Fibroblast of skin of right biceps (primary cell): ENCODE measurements at places on chromosomes 11 and 22.
A peak's percentile ranks its signal among the peaks of the same experiment; 100 is the strongest.

GRCh38 chr22:49302530-49302929 is 525.1 kb downstream of the BRD1 start:
- no peak for DNase-seq

- no peak for DNase-seq
Measured at GRCh38 chr22:27912101-27912500, 7.0 kb downstream of the PITPNB start.

DNA sequence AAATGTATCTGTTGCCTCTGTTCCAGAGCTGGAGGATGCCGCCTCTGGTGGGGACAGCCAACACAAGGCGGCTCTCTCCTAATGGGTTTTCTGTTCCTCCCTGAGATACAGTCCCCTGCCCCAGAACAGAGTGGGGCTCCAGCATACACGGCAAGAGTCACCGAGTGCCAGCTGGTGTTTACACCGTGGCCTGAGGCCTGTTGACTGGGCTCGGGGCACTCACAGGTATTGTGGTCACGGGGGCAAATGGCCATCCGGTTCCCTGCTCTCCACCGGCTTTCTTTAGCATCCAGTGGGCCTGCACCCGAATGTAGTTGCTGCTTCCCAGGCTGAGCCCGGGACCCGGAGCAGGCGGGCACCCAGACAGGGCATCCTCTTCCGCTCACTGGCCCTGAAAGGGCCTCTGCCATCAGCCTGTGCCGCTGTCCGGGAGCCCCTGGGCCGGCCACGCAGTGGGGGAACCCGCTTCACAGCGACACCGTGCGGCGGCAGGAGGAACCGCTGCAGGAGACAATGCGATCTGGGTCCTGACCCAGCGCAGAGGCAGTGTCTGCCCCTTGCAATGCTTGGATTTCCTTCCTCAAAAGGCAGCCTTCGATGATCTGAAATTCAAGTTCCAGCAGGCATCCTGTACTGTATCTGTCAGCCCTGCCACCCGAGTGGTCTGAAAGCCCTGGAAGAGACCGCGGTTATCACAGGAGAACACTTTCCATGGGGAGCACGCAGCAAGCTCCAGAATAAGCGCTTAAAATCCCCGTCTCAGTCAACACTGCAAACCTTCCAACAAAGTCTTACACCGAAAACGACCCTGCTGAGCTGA is 859 bp upstream of the KRTAP5-5 start:
- peak; percentile 14 for DNase-seq

GRCh38 chr22:44915441-44915840 is 94.4 kb downstream of the PHF21B start:
- no peak for DNase-seq

- DNase-seq: peak; percentile 75
Measured at GRCh38 chr11:44244639-44245310, 65.2 kb downstream of the ALX4 start.

DNA sequence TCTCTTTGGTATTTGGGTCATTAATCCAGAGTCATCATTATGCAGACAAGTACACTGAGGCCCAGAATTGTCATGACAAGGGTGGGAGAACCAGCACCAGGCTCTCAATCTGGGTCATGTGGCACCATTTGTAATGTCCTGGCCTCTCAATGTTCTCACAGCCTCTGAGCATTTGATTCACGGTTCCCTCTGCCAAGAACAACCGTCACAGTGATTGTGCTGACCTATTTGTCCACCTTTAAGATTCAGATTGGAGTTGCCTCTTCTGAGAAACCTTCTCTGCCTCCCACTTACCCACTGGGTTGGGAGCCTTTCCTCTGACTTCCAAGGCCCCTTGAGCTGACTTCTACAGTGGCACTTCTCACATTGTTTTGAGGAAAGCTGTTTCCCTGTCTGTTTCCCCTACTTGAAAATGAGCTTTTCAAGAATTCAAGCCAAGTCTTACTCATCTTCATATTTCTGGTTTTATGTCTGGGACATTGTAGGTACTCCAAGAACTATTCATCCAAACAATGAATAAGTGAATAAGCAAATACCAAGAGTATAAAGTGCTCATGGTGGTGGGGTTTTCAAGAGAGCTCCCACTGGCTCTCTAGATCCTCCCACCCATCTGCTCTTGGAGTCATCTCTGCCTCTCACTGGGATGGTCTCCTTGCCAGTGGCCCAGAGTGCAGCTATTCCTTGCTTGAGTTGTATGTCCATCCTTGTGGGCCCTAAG is 126.4 kb upstream of the E2F8 start:
- DNase-seq: peak; percentile 92

DNA sequence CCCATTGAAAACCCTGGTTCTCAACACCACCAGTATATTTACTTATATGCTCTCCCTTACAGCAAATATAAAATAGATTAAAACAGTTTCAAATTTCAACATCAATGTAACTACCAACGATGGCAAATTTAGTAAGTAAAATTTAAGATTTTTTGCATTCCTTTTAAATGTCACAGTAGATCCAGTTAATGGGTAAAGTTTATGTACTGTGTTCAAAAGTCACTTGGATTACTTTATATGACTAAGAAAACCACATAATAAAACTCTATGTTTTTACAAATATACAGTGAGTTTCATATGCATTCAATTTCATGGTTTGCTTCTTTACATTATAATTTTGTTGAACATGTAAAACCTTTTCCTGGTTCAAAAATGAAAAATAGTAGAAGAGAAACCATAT is 364.6 kb downstream of the AASDHPPT start:
- DNase-seq: no peak

DNA sequence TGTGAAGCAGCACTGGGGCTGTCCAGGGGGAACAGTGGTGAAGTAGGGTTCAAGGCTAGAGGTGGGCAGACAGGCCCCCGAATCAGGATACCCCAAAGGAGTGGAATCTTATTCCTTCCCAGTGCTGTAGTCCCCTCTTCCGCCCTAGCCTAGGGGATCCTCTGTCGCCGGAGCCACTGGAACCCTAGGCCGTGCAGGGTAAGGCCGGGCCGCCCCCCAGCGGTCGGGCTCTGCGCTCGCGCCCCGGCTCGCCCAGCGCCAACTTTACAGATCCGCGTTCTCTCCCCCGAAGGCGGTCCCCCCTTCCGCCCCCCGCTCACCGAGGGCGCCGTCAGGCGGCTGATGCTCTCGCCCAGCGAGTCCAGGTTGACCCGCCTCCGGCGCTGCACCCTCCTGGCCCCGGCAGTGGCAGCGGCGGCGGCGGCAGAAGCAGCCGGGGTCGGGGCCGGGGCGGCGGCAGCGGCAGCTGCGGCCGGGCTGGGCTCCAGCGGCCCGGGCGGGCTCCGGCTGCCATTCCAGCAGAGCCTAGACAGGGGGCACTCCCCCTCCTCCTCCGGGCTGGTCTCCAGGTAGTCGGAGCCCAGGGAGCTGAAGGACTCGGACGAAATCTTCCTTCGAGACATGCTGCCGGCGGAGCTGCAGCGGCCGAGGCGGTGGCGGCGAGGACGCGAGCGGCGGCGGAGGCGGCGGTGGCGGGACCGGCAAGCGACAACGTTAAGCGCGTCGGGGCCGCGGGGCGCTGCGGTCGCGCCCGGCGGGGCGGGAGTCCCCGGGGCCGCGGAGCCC is 650 bp downstream of the GUCY1A2 start:
- peak; percentile 74 for DNase-seq

GRCh38 chr11:15278128-15278527 is 163.4 kb downstream of the INSC start:
- DNase-seq: peak; percentile 0

DNA sequence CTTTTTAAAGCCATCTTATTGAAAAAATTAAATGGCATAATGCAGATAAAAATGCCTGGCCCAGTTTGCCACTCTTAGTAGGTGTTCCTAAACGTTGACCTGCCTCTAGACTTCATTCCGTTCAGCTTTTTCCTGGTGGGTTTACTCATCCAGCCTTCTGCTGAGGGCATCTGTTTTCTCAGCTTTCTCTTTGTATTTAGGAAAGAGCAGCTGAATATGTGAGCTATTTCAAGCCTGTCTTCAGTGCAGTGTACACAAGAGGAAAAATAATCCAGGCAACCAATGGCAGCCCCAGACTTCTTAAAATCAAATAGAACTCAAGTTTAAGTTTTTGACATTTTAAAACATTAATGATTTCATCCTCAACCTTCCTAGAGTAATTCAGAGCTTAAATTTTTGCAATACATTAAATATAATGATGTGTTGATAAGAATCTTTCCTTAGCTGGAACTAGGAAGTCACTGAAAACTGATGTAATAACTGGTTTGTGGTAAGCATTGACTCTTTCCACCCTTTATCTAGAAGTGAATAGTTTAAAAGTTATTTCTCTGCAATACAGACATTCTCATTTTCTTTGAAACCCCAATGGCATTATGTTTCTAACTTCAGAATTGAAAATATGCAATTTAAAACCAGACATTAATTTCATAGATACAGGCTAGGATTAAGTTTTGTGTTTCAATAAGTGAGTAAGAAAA is 165.4 kb downstream of the AASDHPPT start:
- peak; percentile 54 for DNase-seq

DNA sequence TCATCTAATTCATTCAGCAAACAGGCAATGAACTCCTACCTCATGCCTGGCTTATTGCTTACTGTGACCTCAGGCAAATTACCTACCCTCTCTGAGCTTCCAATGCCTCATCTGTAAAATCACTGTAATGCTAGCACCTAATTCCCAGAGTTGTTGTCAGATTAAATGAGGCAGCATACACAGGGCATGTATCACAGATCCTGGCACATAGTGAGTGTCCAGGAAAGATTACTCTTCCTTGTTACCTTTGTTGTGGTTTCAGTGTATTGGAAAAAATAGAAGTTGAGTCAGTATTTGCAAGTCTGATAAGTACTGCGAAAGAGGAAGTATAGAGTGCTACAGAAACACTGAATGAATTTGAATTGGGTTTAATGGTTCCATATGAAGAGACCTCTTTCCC is 26.4 kb upstream of the LRRC55 start:
- no peak for DNase-seq

GRCh38 chr11:76798202-76798581 is 15.0 kb downstream of the TSKU start:
- no peak for DNase-seq

GRCh38 chr11:129291546-129291945 is 84.1 kb upstream of the BARX2 start:
- DNase-seq: no peak

GRCh38 chr11:99260696-99261095 is 239.9 kb downstream of the CNTN5 start:
- no peak for DNase-seq

DNA sequence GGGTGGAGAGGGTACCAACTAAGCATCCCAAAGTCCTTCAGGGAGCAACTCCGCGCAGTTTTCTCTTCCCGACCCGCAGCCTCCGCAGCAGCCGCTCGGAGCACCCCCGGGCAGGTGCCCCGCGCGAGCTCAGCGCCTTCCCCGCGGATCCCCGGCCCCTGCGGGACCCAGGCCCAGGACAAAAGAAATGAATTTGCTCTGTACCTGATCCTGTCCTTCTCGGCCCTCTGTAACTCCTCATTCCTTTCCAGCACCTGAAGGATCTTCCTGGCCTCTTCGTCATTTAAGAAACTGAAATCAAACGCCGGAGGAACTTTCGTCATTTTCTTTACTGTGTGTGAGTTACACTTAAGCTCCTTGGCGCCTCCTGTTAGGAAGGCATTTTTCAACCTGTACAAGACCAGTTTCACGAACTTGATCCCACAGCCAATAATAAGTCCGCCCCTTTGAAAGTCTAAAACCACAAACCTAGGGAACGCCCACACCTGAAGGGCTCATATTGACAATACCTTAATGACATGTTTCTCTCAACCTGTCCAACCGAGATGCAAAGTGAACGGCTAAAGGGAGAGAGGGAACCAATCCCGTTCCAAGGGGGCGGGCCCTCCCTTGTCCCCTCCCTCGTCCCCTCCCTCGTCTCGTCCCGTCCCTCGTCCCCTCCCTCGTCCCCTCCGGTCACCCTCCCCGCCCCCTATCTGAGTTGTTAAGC is at the start of gene EXPH5:
Gene EXPH5 (minus strand): TSS at position 555 of the 709 bp plus-strand sequence. CDS start 232 bp downstream, at position 323.
- DNase-seq: peak; percentile 52

DNA sequence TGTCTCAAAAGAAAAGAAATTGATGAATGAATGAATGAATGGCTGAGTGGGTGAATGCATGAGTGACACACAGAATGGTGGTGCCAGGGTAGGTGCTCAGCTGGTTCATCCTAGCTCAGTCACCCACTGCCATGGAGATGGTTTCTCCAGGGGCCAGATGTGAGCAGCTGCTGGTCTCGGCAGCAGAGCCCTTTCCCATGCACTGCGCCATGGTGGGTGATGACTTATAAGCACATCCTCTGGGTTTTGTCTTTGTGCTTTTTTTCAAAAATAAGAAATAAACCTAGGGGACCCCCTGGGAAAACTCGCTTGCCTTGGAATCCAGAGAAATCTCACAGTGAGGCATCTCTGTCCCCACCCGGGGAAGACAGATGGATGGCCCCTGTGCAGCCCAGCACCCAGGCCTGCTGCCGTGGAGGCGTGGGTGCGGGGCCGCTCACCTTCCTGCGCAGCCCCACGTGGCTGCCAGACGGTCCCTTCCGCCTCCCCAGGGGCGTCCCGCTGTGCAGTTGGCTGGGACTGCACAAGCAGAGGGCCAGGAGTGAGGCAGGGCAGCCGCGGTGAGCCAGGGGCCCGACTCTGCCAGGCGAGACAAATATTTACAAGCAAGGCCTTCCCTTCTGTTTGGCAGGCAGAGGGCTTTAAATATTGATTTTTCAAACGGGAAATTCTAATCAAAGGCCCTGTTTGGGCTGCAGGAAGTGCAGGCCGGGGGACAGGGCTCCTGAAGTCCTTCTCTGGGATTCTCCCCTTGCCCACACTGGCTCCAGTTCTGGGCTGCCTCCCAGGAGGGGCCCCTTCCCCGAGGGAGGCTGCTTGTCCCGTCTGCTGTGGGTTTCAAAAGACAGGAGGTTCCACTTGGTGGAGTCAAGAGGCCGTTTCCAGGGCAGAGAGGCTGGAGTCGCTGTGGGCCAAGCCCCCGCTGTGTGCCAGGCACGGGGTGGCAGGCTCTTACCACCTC is 24.3 kb downstream of the MPPED1 start:
- DNase-seq: no peak

DNA sequence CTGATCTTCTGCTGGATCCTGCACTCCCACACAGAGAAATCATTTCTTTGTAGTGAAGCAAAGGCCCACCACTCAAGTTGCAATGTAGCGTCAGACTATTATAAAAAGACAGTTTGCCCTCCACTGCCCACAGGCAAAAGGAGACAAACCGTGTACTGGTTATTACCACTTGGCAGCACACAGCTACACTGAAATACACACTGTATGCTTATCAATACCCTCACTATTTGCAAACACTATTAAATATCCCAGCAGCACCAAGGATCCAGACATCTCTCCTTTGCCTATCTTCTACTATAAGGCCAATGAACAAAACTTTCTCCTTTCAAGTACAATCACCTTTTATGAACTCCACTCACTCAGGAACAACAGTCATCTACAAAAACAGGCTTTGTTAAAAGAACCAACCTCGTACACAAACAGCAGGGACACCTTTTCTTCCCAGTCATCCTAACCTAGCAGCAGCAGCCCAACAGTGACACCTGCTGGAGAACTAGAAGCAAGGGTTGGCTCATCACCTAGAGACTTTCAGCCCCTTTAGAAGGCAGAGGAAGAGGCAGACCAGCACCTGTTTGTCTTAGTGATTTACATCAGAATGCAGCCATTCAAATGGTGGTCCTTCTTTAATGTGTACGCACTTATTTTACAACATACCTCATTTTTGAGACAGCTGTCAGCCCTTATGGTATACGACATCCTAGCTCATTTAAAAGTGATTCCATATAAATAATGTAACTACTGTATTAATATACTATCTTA is 56.1 kb downstream of the AMBRA1 start:
- DNase-seq: peak; percentile 74

GRCh38 chr11:8098879-8099278 is 17.9 kb downstream of the TUB start:
- DNase-seq: peak; percentile 49
